Stimulated activated CD4-positive, alpha-beta T cell treated with anti-CD3 and anti-CD28 coated beads, Interleukin-1b, Interleukin-23, amount 100 ng/mL, for 4 hours (primary cell): ENCODE measurements at places on chromosomes 3 and 15.

GRCh38 chr3:73540969-73541740, 83.6 kb downstream of the PDZRN3 start:
- no peak for DNase-seq

DNA sequence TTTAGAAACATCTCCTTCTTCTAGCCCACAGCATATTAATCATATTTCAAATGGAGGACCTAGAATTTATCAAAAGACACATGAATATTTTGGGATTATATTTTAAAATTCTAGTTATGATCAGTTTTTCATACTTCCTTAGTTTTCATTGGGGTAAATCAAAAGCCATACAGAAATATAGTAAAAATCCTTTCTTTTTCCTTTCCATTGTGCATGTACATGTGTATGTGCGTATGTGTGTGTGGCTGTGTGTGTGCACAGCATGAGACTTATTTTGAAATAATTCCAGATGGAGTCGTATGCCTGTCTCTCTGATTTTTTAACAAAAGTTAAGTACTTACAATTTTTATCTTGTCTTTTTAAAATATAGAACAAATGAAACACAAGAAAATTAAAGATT, 94.5 kb downstream of the ARPP21 start:
- no peak for DNase-seq

- DNase-seq, result no peak
Observed at GRCh38 chr15:22963641-22964040, 16.5 kb downstream of the CYFIP1 start.

DNA sequence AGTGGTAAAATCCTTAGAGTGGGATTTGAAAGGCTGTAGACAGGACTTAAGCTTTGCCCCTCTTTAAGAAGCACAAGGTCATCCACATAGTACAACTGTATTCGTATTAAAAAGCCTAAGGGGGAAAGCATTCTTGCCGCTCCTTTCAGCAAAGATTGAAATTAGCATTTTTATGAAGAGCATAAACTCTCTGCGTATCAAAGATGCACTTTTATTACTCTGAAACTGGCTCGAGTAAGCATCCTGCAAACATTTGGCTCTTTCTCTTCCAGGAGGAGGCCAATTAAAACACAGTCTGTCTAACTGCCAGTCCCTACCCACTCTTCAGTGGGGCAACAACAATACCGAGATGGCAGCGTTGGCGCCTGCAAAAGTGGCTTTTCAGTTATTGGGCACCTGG, 192.5 kb upstream of the TPRG1 start:
- no peak for DNase-seq

DNA sequence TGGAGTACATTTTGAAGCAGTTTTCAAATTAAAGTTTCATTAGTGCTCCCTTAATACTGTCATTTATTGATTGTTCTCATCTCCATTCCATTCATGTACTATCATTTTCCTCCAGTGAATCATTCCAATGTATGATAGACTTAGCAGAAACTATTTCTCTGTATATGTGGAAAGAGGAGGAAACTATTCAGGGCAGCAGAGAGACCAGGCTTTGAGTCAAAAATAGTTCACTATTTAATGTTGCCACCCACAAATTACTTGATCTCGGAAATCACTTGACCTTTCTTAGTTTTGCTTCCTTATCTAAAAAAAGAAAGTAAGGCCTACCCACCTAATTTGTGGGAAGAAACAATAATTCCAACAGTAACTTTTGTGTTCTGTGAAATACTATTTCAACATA, 610.5 kb upstream of the ZNF385D start:
- DNase-seq, result no peak

DNA sequence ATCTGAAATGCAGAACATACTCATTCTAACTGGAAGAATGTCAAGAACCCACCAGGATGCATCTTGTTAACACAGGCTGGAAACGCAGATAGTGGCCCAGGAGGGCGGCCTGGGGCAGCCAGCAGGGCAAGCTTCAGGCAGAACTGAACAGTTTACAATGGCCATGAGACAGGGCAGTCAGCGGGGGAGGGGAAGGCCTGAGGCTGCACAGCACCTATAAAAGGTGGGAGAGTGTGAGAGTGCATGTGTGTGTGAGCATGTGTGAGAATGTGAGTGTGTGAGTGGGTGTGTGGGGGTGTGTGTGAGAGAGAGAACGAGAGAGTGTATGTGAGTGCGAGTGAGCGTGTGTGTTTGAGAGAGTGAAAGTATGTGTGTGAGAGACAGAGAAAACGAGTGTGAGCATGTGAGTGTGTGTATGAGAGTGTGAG, 26.8 kb upstream of the SLCO2A1 start:
- DNase-seq, result no peak

GRCh38 chr3:49668414-49668797, 5.7 kb upstream of the APEH start:
- DNase-seq, result no peak

- no peak for DNase-seq
Observed at GRCh38 chr3:73768524-73769308, 144.0 kb upstream of the PDZRN3 start.

DNA sequence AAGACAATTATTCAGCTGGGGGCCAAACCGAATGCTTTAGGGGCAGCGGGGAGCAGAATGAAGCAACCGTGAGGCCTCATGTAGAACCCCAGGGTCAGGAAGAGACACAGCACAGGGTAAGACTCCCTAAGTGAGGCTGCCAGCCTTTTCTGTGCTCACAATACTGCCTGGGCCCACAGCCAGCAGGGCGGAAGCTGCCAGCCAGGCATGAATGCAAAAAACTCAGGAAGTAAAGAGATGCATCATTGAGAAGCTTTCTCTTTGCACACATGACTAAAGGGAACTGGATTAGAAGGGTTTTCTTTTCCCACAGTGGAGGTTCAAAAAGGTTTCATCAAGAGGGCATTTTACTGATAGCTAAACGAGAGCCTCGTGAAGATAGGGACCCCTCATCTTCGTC, 33.3 kb downstream of the CA12 start:
- no peak for DNase-seq

DNA sequence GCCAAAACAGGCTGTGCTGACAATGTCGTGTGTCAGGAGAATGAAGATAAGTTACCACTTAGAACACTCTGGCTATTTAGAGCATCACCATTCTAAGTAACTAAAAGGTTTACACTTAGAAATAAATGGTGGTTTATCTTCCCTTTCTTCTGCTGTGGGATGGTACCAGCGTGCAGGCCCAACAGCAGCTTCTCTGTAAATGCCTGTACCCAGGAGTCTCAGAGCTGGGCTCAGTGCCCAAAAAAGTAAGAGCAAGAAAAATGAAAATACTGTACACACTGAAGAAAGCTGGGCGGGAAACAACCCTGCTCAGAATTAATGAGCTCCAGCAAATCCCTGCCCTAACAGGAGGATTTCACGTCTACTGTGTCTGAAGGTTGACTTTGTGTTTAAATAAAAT, 206.5 kb downstream of the MFSD1 start:
- DNase-seq, result no peak

- no peak for DNase-seq
Observed at GRCh38 chr3:41320953-41321641, 121.8 kb downstream of the CTNNB1 start.
